NCI-H1105 treated with DMSO at 0.1 percent for 48 hours (cell line): ENCODE measurements at places on chromosomes 11 and 22.
A peak's percentile ranks its signal among the peaks of the same experiment; 100 is the strongest.

- DNase-seq = no peak
These were observed 1.4 kb downstream of the MRGPRF start for GRCh38 chr11:69011624-69012091.

- DNase-seq = no peak
These were observed 746.3 kb downstream of the JRKL start for GRCh38 chr11:97136067-97136466.

DNA sequence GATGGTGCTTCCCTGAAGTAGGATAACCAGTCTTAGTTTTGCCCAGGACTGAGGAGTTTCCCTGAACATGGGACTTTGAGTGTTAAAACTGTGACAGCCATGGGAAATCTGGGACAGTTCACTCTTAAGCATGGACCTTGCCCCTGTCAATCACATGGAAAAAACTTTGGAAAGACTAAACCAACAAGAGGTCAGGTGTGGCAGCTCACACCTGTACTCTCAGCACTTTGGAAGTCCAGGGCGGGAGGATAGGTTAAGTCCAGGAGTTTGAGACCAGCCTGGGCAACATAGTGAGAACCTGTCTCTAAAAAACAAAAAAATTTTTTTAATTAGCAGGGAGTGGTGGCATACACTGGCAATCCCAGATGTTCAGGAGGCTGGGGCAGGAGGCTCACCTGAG, 3.3 kb upstream of the AMBRA1 start:
- DNase-seq = no peak

DNA sequence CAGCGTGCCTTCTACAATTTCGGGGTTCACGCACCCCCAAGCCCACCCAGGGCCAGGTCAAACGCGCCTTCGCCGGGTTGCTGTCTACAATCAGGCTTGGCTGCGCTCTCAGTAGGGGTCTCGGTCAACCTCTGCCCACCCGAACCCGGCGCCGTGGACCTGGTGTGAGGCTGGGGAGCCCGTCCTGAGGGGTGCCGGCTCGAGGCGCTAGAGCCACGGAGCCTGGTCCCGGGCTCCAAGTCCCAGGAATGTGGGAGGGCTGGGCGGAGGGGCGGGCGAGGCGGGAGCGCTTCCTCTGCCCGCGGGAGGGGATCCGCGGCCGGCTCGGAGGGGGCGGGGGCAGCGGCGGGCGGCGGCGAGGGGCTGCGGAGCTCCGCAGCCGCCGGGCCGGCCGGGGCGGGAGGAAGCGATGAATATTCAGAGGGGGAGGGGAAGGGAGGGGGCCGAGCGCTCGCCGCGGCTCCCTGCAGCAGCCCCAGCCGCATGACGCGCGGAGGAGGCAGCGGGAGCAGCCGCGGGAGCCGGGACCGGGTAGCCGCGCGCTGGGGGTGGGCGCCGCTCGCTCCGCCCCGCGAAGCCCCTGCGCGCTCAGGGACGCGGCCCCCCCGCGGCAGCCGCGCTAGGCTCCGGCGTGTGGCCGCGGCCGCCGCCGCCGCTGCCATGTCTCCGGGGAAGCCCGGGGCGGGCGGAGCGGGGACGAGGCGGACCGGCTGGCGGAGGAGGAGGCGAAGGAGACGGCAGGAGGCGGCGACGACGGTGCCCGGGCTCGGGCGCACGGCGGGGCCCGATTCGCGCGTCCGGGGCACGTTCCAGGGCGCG, at the start of gene PTPRJ:
PTPRJ (plus strand) TSS at position 472 of the 819 bp plus-strand sequence. CDS start 354 bp downstream, outside the sequence.
- peak; percentile 45 for DNase-seq

GRCh38 chr11:44893846-44894617, 56.7 kb downstream of the TP53I11 start:
- DNase-seq = peak; percentile 53

- no peak for DNase-seq
These were observed 61.8 kb upstream of the CRYBB3 start for GRCh38 chr22:25137577-25138525.

- DNase-seq = peak; percentile 58
These were observed 24.2 kb downstream of the TSKU start for GRCh38 chr11:76807206-76807875.

- DNase-seq = peak; percentile 41
These were observed 129.7 kb downstream of the ST3GAL4 start for GRCh38 chr11:126485021-126485792.

DNA sequence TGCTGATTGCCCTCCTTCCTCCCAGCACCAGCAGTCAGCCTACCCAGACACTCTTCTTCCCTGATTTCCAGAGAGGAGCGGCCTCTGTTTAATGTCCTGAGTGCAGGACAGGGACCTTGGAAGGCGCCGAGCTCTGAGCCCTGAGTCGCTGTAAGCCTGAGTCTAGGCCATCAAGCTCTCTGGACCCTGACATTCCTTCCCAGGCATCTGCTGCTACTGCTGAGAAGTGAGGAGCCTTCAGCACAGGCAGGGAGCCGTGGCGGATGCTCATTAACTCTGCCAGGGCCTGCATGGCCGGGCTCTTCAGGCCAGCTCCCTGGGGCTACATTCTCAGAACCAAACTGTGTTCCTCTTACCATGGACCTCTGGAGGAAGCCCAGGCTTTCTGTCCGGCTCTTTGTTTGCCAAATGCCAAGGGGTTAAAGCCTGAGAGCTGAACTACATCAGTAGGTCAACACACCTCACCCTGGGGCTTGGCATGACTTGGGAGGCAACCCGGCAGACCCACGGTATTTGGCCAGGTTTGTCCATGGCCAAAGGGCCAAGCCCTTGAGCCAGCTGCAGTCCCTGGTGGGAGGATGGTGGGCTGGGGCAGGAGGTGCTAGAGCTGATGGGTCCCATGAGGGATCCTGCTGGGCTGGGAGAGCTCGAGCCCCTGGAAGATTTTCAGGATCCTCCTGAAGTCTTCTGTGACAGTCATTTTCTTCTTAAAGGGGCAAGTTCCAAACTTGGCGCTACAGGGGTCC, 721.4 kb downstream of the BRD1 start:
- no peak for DNase-seq

DNA sequence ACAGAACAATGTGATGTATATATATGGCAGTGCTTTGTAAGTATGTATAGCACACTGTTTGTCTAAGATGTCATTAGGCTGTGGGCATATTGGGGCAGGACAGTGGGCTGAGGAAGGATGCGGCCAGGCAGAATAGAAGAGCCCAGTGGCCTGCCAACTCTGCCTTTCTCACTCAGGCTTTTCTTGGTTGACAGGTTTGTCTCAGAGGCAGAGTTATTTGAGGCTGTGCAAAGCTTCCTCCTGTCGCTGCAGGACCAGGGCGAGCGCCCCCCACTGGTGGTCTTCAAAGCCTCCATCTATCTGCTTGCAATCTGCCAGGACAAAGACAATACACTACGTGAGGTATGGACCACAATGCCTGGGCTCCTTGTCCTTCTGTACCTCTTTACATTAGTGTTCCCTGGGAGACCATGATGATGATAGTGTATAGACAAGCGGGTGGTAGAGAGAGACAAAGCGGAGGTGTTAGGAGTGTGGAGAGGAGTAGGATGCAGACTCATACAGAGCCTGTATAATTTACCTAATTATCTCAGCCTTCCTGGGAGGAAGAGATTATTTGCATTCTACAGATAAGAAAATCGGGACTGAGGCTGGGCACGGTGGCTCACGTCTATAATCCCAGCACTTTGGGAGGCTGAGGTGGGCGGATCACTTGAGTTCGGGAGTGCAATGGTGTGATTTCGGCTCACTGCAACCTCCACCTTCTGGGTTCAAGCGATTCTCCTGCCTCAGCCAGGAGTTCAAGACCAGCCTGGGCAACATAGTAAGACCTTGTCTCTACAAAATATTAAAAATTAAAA, 37.3 kb upstream of the CCDC134 start:
- DNase-seq = peak; percentile 92

GRCh38 chr11:67266449-67267187, at the start of gene GRK2:
TSS of gene GRK2 (plus strand) at chr11:67266473. CDS start at chr11:67266700, 227 bp downstream.
- peak; percentile 56 for DNase-seq

GRCh38 chr11:12824281-12825041, 150.2 kb downstream of the TEAD1 start:
- peak; percentile 76 for DNase-seq

DNA sequence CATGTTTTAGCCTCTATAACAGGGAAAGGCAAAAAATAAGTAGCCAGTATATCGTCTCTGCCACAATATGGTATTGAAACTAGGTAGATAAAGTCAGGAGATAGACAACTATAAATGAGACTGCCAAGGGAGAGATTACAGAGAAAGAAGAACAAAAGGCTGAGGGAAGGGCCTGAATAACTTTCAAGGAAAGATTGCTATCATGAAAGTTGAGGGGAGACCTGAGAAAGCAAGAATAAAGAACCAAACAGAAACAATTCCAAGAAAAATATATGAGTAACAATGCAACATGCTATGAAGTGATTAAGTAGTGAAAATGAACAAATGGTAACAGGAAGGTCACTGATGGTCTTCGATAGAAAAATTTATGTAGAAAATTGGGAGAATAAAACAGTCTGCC, 690.1 kb downstream of the METTL15 start:
- DNase-seq = no peak

GRCh38 chr11:103673773-103674172, 362.7 kb upstream of the DDI1 start:
- DNase-seq = no peak

DNA sequence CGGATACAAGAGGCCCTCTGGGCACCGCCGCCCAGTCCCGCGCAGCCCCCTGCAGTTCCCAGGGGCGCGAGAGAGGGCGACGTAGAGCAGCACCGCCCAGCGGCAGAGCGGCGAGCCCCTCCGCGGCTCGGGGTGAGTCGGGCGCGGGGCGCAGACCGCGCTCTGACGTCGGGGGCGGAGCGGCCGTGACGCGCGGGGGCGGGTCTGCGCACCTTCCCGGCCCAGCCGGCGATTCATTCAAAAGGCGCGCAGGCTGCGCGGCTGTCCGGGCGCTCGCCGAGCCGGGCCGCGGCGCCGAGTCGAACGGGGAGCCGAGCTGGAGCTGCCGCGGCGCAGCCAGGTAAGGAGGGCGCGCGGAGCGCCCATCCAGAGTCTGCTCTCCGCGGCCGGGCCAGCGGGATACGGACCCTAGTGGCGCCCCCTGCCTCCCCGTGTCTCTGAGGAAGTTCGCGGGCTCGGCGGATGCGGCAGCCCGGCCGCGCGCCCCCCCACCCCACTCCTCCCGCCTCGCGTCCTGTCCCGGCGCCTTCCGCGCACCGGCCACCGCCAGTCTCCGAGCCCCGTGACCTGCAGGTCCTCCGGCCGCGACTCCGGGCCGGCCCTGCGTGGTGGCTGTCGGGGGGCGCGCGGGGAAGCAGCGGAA, at the start of gene RELT:
RELT (plus strand) TSS at position 240 of the 643 bp plus-strand sequence. CDS start 12,738 bp downstream, outside the sequence.
- DNase-seq = peak; percentile 86

DNA sequence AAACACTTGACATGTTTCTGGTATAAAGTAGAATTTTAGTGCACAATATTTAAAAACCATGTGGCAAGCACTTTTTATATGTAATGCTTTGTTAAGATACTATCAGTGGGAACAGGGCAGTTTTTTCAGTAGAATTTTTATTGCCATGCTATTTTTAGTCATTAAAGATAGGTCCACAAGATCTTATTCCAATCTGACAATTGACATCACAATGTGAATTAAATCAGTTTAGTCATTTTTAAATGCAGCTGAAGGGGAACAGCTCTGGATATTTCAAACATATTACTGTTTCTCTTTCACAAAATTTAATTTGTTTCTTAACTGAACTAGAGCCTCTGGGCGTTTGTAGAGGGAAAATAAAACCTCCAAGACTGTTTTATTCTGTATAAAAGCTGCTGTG, 194.1 kb downstream of the MSANTD4 start:
- no peak for DNase-seq

- DNase-seq = no peak
These were observed 37.1 kb upstream of the SLC37A2 start for GRCh38 chr11:125025968-125026367.

DNA sequence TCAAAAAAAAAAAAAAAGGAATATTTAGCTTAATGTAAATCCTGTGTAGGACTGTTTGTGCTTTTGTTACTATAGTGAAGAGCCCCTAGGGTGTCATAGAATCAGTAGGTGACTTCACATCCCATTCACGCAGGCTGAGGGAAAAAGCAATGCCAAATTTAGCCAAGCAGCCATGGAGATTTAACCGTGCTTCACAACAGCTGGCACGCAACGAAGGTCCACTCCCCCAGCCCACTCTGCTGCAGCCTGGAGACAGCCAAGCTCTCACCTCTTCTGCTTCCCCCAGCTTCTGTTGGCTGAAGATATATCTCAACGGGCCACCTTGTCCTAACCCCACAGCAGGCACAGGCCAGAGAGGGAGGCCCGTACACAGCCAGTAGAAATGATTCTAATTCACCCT, 78.8 kb upstream of the BID start:
- DNase-seq = no peak

DNA sequence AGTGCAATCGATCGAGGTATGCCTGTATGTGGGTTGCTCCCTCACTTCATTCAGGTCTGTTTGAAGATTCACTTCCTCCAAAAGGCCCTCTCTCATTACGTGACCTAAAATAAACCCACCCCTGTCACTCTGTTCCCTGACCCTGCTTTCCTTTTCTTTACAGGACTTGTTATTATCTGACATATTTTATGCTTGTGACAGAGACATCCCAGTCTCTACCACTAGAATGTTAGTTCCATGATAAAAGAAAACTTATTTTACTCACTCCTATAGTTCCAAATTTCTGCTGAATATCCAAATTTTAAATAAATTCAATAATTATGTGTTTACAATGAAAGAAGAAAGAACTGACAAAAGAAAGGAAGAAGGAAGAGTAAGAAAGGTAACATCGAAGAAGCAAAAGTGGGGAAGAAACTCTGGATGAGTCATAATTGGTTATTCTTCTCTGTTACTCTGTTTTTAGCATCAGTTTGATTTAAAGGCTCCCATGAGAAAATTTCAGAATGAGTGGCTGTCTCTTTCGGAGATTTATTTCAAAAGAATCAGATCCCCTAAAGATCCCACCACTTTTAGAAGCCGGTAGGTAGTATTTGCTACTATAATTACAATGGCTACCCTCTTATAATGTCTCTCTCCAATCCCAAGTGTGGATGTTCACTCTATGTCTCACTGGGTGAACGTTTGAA, 33.5 kb downstream of the ENTHD1 start:
- DNase-seq = no peak

DNA sequence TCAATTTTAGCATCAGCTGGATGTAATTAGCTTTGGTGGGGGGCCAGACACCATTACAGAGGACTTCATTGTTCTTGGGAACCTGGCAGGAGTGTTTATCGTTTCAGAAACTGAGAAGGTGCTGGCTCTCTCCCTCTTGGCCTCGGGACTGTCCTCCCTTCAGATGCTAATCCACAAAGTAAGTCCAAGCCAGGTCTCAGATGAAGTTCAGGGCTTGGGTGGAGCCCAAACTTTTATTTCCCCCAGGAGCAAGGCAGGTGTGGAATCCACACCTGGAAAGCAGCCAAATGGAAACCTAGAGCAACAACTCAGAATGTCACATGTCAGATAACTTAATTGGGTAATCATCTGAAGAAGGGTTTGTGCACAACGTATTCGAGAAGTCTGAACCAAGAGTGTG, 119.2 kb downstream of the ME3 start:
- DNase-seq = peak; percentile 66

GRCh38 chr11:123654566-123655081, at the start of gene SCN3B:
TSS of gene SCN3B (minus strand) at chr11:123654624. CDS start at chr11:123653801, 823 bp downstream.
- peak; percentile 96 for DNase-seq

- DNase-seq = no peak
These were observed 576.0 kb downstream of the SOX6 start for GRCh38 chr11:15780382-15780781.

- DNase-seq = no peak
These were observed 15.3 kb downstream of the IL17REL start for GRCh38 chr22:49997251-49997599.
